ENCODE measurements at places on chromosomes 5 and 9.

DNA sequence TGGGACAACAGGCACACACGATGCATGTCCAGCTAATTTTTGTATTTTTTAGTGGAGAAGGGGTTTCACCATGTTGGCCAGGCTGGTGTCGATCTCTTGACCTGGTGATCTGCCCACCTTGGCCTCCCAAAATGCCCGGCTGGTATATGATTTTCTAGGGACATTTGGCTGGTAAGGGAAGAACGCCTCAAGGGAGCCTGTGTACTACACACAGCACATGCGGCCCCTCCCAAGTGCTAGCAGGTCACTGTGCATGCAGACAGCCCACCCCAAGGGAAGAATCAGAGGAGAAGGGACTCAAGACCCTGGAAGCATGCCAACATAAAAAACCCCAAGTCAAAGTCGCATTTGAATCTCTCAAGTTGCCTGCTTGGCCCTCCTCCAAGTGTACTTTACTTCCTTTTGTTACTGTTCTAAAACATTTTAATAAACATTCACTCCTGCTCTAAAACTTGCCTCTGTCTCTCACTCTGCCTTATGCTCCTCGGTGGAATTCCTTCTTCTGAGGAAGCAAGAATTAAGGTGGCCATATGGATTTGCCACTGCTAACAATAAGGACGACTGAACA, 24.3 kb upstream of the OTULINL start:
- DNase-seq = no peak

- peak; percentile 3 for DNase-seq
Observed at GRCh38 chr9:125942125-125942524, 195.0 kb downstream of the PBX3 start.

- DNase-seq = no peak
Observed at GRCh38 chr5:42675602-42676001, 81.0 kb upstream of the CCDC152 start.

DNA sequence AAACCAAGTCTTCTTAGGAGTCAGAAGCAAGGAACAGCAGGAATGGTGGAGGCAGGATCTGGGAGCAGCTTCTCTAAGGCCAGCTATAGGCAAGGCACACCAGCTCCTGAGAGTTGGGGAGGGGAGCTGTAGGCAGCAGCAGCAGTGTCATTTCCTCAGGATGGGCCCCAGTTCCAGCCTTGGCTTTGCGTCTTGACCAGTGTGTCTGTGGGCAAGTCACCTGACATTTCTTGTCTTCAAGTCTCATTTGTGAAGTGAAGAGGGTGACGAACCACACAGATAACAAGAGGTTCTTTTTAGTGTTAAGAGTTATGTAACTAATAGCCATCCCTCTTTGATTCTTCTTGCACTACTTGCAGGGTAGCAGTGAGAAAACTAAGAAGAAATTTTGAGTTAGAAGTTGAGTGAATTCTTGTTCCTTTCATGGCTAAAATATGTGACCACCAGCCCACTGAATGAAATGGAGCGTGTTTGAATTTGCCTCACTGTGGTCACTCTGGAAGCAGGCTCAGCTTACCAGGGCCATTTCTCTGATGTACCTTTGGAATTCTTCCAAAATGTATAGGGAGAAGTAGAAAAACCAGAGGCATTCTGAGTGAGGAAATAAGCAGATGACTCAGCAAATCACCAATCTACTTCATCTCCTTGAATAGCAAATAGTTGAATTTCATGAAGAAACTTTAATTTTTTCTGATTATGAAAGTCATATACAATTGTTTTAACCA, 42.4 kb downstream of the RHOBTB3 start:
- peak; percentile 52 for DNase-seq

GRCh38 chr9:129566563-129567266, 54.2 kb downstream of the C9orf50 start:
- no peak for DNase-seq

DNA sequence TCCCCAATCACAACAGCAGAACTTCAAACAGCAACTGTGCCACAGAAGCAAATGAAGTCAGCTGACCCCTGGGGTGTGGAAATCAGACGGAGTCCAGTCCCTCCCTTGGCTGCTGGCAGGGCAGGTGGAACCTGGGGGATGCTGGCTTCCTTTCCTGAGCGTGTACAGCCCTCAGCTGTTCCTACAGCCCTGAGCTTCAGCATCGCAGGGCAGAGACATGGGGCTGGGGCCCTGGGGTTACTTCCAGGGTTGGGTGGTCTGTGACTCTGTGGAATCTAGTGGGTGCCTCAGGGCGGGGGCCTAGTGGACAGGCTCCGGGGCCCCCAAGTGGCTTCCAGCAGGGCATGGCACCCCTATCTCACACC, 7.3 kb upstream of the RXRA start:
- no peak for DNase-seq

GRCh38 chr5:96771395-96771794, 36.4 kb downstream of the ERAP1 start:
- DNase-seq = no peak
